Stimulated activated CD4-positive, alpha-beta T cell treated with anti-CD3 and anti-CD28 coated beads, Interleukin-12 subunit alpha, Interleukin-12 subunit beta, amount 100 ng/mL, for 48 hours (primary cell): ENCODE measurements at places on chromosomes 4 and X.

- no peak for DNase-seq
Measured at GRCh38 chr4:169314906-169315305, 44.1 kb upstream of the SH3RF1 start.

DNA sequence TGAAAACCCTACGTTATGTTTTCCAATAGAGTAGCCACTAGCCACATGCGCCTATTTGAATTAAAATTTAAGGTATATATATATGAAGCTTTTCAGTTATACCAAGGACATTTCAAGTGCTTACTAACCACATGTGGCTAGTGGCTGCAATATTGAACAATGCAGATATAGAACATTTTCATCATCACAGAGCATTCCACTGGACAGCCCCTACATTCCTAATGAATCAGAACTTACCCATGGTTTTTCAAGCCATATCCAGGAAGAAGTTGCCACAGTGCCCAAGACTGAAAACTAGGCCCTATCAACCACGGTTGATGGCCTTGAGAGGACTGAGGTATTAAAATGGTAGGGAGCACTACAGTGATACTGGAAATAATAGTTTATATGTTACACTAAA, 29.7 kb downstream of the NEK1 start:
- DNase-seq: no peak

- no peak for DNase-seq
Measured at GRCh38 chrX:22220941-22221340, 51.8 kb upstream of the CBLL2 start.

GRCh38 chr4:153817466-153817865, 28.6 kb upstream of the SFRP2 start:
- DNase-seq: no peak

GRCh38 chrX:153414856-153415510, 3.7 kb downstream of the ZFP92 start:
- no peak for DNase-seq

GRCh38 chr4:128951316-128951715, 141.8 kb downstream of the JADE1 start:
- DNase-seq: no peak
